Activated CD4-positive, CD25-positive, alpha-beta regulatory T cell (primary cell): ENCODE measurements at places on chromosomes 4 and X.
A peak's percentile ranks its signal among the peaks of the same experiment; 100 is the strongest.

DNA sequence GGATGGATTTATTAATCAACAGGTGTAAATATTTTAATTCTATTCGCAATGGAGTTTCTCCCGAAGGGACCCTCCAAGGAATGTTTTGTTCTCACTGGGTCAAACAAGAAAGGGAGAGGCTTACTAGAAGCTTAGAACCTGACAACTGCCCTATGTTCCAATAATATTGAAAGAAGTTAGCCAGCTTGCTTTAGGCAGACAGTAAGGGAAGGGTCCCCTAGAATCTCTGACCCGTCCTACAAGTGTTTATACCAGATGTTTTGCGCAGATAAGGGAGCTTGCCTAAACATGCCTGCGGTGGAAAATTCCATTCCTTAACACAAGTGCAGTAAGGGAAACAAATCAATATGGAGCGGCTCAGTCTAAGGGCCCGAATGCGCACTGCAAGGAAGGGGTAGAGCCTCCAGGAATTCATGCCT is 17.7 kb downstream of the IL21 start:
- no peak for DNase-seq

- no peak for DNase-seq
Observed at GRCh38 chrX:13655674-13656073, 2.7 kb downstream of the TCEANC start.

GRCh38 chr4:78610546-78611214 is 59.1 kb downstream of the ANXA3 start:
- DNase-seq = no peak

DNA sequence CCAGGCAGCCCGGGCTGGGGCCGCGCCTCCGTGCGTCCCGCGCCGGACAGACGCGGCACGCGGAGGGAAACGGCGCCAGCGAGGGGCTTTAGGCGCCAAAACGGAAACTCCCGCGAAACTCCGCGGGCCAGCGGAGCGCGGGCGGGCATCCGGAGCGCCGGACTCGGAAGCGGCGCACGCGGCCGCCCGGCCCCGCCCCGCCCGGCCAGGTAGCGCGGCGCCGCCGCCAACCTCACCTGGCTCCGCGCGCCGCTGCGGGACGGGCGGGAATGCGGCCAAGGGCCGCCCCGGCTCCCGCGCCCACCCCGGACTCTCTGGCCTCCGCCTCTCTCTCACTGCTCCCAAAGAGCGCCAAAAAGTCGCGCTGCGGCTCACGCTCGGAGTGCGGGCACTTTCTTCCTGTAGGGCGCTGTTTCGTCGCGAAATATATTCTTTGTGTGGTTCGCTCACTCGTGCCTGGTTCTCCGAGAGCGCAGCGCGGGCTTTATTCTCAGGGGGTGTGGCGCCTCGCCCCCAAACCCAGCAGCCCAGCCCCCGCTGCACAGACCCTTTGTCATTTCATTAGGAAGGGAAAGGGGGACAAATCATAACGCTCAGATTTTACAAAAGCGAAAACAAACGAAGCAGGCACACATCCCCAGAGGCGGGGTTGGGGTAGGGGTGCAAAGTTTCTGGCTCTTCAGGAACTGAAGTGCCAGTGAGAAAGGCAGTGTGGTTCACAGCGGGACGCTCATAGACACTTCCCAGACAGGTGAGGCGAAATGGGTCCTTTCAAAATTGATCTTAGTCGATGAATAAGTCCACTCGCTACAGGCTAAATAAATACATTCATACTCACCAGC is 961 bp upstream of the MBNL3 start:
- DNase-seq = peak; percentile 17

DNA sequence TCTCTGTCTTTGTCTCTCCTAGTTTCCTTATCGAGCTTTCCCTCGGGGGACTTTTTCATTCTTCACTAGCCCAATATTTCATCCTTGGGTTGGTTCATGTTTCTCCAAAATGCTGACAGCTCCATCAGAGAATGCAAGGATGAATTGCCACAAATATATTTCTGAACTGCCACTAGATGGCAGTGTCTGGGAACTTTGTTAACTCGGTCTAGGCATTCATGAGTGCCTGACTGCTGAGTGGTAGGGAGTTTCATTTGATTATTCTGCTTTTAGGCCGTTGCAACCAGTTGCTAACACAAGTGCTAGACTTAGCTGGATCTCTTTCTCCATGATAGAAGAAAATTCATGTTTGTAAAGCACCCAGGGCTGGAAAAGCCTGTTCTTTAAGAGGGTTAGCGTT is 73.5 kb upstream of the RAP2C start:
- no peak for DNase-seq

GRCh38 chr4:16759931-16760582 is 138.4 kb downstream of the LDB2 start:
- no peak for DNase-seq

GRCh38 chr4:88719381-88719780 is 21.8 kb upstream of the NAP1L5 start:
- no peak for DNase-seq

GRCh38 chrX:129139837-129140598 is 383.3 kb downstream of the SMARCA1 start:
- no peak for DNase-seq

GRCh38 chrX:109775386-109775785 is 42.3 kb upstream of the ACSL4 start:
- no peak for DNase-seq

- DNase-seq = no peak
Observed at GRCh38 chr4:23882976-23883531, 6.8 kb downstream of the PPARGC1A start.

- DNase-seq = no peak
Observed at GRCh38 chr4:40280586-40280985, 54.5 kb upstream of the CHRNA9 start.

GRCh38 chrX:17262123-17262522 is 112.9 kb upstream of the NHS start:
- no peak for DNase-seq

- DNase-seq = no peak
Observed at GRCh38 chrX:49184294-49185281, 1.6 kb downstream of the PRICKLE3 start.

- no peak for DNase-seq
Observed at GRCh38 chr4:6647582-6648230, 7.2 kb downstream of the MRFAP1 start.

GRCh38 chr4:133355633-133356032 is 206.5 kb downstream of the PCDH10 start:
- DNase-seq = no peak

GRCh38 chr4:2272828-2273120 is 10.9 kb upstream of the MXD4 start:
- no peak for DNase-seq

DNA sequence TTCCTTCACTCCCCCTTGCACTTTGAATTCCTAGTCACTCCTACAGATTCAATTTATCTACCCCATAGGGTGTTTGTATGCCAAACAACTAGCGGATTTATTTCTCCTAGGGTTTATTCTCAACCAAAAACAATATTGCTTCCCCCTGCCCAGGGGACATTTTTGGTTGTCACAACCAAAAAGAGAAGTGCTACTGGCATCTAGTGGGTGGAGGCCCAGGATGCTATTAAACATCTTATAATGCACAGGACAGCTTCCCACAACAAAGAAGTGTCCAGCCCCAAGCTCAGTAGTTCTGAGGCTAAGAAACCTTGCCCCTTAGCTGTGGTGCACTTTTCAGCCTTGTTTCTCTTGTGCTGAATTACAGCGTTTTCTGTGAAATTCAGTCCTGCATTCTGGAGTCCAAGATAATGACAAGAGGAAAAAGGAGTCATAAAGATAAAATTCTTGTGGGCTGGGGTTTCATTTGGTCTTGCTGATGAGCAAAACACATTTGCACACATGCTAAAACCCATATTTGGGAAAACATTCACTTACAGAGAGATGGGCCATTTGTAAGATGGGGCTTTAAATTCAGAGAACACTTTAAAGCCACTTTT is 11.2 kb upstream of the SYTL4 start:
- no peak for DNase-seq

- DNase-seq = no peak
Observed at GRCh38 chrX:132413459-132413858, 75.4 kb downstream of the MBNL3 start.

DNA sequence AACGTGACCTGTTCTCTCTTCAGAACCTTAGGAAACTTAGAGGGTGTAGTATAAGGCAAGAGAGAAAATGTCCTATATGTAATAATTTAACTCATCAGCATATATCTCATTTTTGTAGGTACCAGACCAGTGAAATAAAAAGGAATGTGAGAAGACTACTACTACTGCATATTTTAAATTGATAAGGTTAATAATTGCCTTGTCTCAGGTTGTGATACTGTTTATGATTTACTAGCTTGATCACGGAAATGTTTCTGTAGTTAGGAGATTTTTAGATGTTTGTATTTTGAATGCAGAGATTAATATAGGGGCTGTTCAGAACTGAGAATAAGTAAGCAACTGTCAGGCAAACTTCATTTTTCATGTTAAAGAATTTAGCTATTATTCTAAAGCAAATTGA is 1563.4 kb downstream of the C4orf33 start:
- no peak for DNase-seq

DNA sequence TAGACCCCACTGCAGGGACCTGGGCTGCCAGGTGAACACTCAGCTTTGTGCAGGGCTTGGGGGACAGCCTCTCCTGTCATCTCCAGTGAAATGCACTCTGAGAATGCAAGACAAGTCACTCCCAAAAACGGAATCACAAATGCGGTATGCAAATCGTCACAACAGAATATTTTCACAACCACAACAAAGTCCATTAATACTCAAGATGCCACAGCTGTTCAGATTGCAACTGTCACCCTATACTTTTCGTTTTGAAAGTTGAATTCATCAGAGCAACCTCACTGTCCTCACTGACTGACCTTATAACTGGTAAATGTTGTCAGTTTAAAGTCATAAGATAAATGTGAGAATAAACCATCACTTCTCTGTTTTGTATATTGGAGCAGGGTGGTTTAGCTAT is 16.6 kb downstream of the JAKMIP1 start:
- DNase-seq = no peak

- no peak for DNase-seq
Observed at GRCh38 chr4:85979276-85979675, 380.6 kb downstream of the MAPK10 start.

- no peak for DNase-seq
Observed at GRCh38 chr4:78542373-78542772, 9.2 kb upstream of the ANXA3 start.

DNA sequence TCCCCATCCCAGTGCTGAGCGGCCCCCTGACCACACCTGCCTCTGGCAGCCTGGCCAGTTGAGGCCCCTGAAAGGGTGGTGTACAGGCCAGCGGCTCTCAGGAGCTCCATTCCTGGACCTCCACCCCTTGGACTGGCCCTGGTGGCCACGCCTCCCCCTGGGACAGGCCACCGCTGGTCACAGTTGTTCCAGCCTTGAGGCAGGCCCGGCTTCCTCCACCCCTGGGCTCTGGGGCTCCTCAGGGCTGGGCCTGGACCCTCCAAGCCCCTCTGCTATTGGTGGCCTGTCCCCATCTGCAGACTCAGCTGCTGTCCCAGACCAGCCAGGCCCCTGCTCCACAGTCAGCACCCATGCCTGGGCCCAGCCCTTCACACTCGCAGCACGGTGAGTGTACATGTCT is 93.2 kb upstream of the NKX1-1 start:
- DNase-seq = no peak

GRCh38 chrX:132226169-132226568 is 6.9 kb upstream of the RAP2C start:
- DNase-seq = no peak

DNA sequence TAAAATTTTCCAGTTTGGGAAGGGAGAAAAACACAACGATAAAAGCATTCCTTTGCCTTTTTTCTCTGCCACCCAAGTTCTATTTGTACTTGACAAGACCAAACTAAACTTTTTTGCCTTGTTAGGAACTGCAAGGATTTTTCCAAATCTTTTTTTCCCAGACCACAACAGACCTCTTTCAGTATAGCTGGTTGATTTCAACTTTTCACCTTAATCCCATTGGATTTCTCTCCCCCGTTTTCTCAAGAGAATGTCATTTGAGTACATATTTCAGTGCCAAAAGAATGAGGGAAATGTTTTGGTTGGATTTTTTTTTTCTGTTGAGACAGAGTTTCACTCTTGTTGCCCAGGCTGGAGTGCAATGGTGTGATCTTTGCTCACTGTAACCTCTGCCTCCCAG is 18.5 kb upstream of the SGMS2 start:
- no peak for DNase-seq

- no peak for DNase-seq
Observed at GRCh38 chr4:33914386-33914785, 2329.9 kb downstream of the ARAP2 start.

- DNase-seq = no peak
Observed at GRCh38 chr4:155413451-155413850, 36.7 kb upstream of the MAP9 start.

GRCh38 chrX:78140206-78140605 is 756 bp upstream of the TAF9B start:
- no peak for DNase-seq

- DNase-seq = no peak
Observed at GRCh38 chr4:82679531-82679930, 117.7 kb upstream of the TMEM150C start.

DNA sequence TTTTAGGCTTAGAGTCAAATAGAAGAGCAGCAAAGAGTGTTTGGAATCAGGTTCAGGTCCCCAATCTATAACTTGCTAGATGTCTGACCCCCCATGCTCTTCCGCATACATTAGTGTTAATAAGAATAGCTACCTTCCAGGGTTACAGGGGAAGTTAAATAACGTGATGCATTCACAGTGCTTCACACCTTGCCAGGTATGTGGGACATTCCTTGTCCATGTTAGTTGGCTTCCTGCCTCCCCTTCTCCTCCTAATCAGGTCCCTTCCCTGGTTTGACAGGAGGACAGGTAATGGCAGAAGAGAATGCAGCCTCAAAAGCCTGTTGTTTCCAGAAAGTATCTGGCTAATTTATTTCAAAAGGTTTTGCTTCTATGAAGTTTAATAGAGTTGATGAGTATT is 248.7 kb downstream of the MID1IP1 start:
- no peak for DNase-seq

- no peak for DNase-seq
Observed at GRCh38 chrX:23374291-23374690, 39.6 kb downstream of the PTCHD1 start.

- no peak for DNase-seq
Observed at GRCh38 chr4:3671571-3672464, 94.4 kb upstream of the ADRA2C start.

- no peak for DNase-seq
Observed at GRCh38 chrX:104335756-104336155, 81.0 kb upstream of the ESX1 start.

- no peak for DNase-seq
Observed at GRCh38 chr4:163959932-163960331, 465.4 kb downstream of the TMA16 start.

- no peak for DNase-seq
Observed at GRCh38 chr4:11436084-11436483, 7.4 kb upstream of the HS3ST1 start.

GRCh38 chr4:106301393-106302061 is 14.5 kb downstream of the TBCK start:
- no peak for DNase-seq
